ENCODE measurements at places on chromosomes 11 and 22.

- DNase-seq, result no peak
Observed at GRCh38 chr11:47886096-47886495, 37.9 kb upstream of the NUP160 start.

- DNase-seq, result no peak
Observed at GRCh38 chr11:121071846-121072450, 29.1 kb upstream of the TECTA start.

DNA sequence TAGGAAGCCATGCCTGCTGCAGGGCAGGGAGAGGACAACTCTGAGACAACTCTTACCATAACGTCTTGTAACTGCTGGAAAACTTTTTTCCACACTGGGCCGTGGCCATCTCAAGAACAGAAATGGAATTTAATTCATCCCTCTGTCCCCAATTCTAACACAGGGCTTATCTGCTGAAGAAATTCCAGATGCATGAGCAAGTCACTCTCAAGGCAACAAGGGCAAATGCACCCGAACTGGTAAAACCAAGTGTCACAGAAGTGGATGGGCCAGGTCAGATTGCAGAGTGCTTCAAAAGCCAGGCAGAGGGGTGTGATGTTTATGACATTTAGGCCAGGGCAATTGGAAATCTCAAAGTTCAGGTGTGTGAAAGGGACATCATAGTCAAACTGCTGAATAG, 7.4 kb downstream of the SMPD1 start:
- no peak for DNase-seq

- DNase-seq, result peak; percentile 13
Observed at GRCh38 chr11:35419830-35420333, 524 bp upstream of the SLC1A2 start.

DNA sequence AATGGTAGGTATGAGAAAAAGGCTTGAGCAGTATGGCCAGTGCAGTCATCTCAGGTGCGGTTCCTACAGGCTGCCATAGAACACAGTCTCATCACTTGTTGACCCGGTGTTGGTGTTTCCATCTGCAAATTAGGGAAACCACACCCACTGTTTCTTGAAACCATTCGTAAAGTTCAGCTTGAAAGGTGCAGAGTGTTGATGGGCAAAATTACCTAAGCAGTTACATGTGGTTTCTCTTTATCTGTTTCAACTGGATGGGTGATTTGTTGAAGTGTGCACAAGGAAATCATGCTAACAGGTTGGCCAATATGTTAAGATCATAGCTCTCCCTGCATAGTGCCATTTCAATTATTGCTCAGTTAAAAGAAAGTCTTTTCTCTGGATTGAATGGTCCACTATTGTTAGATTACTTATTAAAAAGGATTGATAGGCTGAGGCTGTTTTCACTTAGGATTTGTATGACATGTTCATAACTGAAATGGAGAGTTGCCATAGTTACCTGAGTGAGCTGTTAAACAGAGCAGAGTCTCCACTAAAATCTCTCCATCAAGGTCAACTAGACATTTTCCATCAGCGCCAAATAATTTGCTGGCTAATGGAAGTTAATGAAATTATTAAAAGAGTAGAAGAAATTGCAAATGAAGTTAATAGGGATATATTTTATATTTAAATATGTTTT, 203.1 kb upstream of the MTMR2 start:
- no peak for DNase-seq

- no peak for DNase-seq
Observed at GRCh38 chr11:15903246-15903645, 453.1 kb downstream of the SOX6 start.
